T-helper 2 cell (primary cell): ENCODE measurements at places on chromosomes 1 and 21.
A peak's percentile ranks its signal among the peaks of the same experiment; 100 is the strongest.

GRCh38 chr1:84665703-84666317, 24.5 kb downstream of the SSX2IP start:
- DNase-seq = no peak

DNA sequence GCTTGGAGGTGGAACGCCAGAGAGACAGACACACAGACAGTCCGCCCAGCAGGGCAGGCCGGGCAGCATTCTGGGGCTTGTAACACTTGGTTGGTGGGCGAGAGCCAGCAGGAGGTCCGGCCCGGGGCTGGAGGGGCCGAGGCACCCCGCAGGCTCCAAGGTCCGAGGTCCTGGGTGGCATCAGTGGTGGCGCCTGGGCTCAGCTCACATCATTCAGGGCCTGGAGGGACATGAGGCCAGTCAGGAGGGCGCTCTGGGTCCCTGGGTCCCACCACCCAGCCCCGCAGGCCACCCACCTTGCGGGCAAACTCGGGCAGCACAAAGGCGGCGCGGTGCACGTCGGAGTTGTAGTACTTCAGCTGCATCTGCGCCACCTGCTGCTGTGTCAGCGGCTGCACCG, 5.2 kb downstream of the SRM start:
- DNase-seq = no peak

- DNase-seq = no peak
Observed at GRCh38 chr1:93848350-93848883, 30.6 kb downstream of the DNTTIP2 start.

- peak; percentile 85 for DNase-seq
Observed at GRCh38 chr1:92485381-92486250, 1.1 kb downstream of the GFI1 start.

- no peak for DNase-seq
Observed at GRCh38 chr1:246687002-246687401, 37.2 kb upstream of the SCCPDH start.

- DNase-seq = no peak
Observed at GRCh38 chr1:157312082-157312812, 174.1 kb upstream of the ETV3 start.

DNA sequence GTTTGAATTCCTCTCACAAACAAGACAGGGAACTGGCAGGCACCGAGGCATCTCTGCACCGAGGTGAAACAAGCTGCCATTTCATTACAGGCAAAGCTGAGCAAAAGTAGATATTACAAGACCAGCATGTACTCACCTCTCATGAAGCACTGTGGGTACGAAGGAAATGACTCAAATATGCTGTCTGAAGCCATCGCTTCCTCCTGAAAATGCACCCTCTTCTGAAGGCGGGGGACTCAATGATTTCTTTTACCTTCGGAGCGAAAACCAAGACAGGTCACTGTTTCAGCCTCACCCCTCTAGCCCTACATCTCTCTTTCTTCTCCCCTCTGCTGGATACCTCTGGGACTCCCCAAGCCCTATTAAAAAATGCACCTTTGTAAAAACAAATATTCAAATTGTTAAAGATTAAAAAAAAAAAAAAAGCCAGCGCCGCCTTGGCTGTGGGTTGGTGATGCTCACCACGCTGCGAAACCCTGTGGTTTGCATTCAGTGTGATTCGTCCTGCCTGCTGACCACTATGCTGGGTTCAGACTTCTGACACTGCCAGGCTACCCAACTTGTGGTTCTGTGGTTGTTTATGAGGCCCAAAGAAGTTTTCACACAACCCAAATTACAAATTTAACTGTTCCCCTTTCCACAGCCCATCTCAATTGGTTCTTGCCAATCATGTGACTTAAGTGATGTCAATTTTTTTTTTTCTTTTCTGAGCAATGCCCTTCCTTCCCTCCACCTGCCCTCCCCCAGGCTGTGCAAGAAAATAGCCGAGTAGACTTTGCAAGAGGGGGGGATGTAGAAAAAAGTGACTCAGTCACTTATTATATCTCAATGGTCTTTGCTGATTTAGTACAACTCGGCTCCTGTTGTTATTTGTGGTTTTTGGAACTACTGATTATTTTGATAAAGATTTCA, at the start of gene RUNX1:
Gene RUNX1, minus strand, starts transcription at position 597 of the 912 bp plus-strand sequence.
- peak; percentile 99 for DNase-seq

GRCh38 chr1:33821291-33821690, 42.6 kb upstream of the HMGB4 start:
- DNase-seq = no peak

DNA sequence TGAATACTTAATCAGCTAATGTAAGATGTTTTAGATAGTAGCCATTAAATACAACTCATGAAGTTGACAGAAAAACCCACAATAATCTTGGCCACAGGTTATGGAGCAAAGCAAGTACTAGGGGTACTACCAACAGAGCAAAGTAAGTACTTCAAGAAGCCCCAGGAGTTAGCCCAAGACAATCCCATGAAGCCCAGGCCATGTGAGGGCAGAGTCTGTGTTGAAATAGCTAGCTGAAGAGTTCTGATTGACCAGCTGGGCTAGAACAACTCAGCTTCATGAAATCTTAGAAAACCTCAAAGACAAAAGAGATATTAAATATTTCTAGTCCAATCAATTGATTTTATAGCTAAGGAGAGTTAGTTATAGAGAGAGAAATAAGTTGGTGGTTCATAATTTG, 212.9 kb upstream of the HOOK1 start:
- no peak for DNase-seq

DNA sequence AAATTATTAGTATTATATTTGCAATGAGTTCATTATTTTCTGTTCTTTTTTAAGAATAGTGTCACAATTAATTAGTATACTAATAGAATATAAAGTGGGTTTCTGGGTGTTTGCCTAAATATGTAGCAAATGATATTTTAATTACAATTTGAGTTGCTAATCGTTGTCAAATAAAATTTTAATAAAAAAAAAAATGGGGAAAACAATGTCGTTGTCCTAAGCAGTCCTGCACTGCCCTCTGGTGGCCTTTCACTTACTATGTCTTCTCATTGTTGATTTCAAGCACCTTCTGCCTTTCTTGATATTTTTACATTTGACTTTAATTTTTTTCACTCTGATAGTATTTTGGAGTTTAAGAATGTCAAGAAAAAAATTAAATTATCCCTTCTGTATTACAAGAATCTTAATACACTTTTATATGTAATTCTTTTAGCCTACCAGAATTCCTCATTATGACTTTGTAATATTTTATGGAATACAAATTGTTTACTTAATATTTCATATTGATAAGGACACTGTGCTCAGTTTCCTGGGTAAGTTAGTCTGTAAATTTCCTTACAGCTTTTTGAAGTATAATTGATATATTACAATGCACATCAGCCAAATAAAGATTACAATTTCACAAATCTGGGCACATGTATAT, 104.5 kb upstream of the FMN2 start:
- DNase-seq = no peak

DNA sequence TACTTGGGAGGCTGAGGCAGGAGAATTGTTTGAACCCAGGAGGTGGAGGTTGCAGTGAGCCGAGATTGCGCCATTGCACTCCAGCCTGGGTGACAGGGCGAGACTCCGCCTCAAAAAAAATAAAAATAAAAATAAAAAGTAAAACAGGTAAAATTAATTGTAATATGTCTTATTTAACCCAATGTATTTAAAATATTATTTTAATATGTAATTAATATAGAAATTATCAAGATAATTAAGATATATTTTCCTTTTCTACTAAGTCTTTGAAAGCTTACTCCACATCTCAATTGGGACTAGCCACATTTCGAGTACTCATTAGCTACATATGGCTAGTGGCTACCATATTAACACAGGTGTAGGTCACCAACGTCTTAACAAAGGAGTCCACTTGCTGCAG, 61.6 kb upstream of the IPO9 start:
- DNase-seq = no peak

- DNase-seq = no peak
Observed at GRCh38 chr1:186512698-186513457, 52.0 kb upstream of the PDC start.

GRCh38 chr1:171292799-171293198, 21.2 kb upstream of the FMO4 start:
- no peak for DNase-seq

- no peak for DNase-seq
Observed at GRCh38 chr1:241531195-241532161, 700 bp upstream of the KMO start.

DNA sequence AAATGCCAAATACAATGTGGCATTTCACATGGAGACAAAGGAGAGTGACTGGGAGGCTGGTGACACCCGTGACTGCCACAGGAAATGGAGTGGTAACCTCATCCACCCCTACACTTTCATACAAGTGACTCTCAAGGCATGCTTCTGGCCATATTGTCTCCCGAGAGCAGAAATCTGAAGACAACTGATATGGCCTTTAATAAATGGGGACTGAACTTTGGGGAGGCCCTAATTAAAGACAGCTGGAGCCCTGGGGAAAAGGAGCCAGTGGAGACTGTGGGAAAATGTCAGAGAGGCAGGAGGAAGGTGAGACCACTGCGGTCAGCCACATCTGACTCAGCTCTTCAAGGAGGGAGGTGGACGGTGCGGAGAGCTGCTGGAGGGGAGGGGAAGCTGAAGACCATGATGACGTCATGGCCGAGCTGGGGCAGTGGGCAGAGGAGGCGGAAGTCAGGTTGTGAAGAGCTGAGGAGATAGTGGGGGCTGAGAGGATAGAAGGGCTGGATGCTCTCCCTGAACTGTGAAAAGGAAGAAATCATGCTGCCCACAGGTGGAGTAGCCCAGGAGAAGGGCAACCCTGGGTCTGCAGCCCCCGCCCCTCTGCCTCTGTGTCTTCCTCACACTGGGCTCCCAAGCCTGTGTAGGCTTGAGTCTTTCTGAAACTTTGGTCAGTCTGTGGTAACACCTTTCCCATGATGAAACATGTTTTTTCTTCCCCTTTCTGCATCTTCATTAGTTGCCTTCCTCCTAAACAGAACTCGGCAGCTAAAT, 14.0 kb upstream of the NCF2 start:
- DNase-seq = no peak

GRCh38 chr1:2313651-2314261, 77.6 kb downstream of the MORN1 start:
- no peak for DNase-seq

- no peak for DNase-seq
Observed at GRCh38 chr1:85085417-85085816, 37.1 kb upstream of the MCOLN3 start.

DNA sequence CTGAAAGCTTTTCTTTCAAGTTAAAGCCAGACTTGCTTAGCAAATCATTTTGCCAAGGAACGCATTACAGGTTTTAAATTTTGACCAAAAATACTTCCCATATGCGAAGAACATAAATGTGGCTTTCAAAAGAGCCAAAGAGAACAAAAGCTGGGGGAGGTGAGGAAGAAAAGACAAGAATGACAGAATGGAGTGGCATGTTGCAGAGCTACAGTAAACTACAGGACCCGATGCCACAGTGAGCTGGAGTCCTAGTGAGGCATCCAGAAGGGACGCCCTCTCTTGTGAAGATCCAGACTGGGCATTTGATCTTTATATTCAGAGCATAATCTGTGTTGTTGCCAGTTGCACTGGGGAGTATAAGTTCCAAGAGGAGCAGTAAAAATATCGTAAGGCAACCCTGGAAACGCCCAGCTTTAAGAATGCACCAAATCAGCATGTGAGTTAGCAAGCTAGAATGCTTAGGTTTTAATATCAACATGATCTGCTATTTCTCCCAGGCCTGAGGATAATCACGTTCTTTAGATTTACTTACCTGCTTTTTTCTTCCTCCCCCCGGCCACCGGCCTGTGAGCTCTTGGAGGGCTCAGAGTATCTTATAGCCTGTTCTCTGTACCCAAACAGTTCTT, 48.4 kb upstream of the HOOK1 start:
- no peak for DNase-seq

GRCh38 chr1:96533820-96534219, 187.8 kb upstream of the PTBP2 start:
- DNase-seq = no peak

GRCh38 chr1:239899747-239900146, 191.9 kb upstream of the FMN2 start:
- DNase-seq = no peak

DNA sequence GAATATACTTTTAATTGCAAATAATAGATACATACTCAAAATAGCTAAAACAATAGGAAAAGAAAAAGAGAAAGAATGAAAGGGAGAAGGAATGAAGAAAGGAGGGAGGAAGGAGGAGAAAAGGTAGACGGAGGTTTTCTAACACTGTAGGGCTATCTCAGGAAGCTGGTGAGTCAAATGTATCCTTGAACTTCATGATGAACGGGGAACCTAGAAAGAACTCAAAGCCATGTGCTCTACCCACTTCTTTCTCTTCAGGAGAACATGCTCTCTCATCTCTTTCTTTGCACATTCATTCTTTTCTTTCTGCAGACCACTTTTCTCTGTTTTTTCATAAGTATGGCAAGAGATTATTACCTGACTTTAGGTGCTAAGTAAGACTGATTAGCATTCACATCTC, 37.3 kb upstream of the ZNF644 start:
- DNase-seq = no peak

DNA sequence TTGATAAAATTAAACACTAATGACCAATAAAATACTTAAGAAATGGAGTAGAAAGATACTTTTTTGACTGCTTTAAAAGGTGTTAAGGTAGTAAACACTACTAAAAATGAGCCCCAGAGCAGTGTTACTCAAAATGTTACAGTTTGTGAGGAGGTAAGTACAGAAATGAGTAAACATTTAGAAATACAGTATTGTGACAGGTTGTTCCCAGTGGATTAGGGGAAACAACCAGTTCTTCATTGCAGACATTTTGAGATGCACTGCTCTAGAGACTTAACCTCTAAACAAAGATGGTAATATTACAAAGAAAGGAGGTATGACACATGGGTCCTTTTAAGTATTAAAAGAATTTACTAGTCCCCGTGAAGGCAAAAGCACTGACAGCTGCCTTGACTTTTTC, 12.7 kb downstream of the DHX9 start:
- no peak for DNase-seq

GRCh38 chr21:43608225-43608624, 51.1 kb downstream of the HSF2BP start:
- DNase-seq = no peak

DNA sequence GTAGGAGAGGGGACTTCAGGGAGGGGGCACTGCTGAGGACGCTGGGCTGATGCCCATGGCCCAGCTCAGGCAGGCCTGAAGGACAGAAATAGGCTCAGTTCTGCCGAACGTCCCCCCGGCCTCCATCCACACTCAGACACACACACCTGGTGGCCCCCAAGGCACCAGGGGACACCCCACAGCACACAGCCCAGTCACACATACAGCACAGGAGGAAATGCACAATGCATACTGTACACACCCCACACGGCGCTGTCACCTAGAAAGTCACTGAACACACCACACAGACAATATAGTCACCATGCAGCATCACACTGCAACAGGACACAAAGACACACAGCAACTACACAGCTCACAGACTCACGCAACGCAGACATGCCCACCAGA, 562 bp downstream of the SYTL1 start:
- DNase-seq = no peak

DNA sequence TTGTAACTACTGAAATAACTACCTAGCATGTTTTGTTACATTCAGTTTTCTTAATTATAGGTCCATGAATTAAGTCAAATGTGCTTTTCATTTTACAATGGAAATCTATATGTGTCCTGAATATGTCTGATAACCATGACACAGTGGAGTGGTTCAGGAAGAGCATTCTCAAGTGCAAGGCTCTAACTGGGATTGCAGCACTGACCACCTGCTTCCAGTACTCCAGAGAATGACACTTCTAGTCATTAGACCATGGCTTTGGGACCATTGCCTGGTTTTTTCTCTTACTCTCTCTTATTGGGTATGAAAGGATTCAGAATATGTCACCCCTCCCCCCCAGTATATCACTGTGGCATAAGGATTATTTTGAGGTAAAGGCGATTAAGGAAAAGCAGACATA, 204.9 kb upstream of the CACYBP start:
- DNase-seq = no peak
